AG09309 (cell line): ENCODE measurements at places on chromosomes 3 and 15.

- DNase-seq: no peak
Observed at GRCh38 chr3:195035345-195036202, 235.4 kb downstream of the XXYLT1 start.

- DNase-seq: no peak
Observed at GRCh38 chr3:173398111-173398479, 551 bp downstream of the NLGN1 start.

- DNase-seq: no peak
Observed at GRCh38 chr15:52417957-52418356, 110.7 kb downstream of the MYO5A start.

DNA sequence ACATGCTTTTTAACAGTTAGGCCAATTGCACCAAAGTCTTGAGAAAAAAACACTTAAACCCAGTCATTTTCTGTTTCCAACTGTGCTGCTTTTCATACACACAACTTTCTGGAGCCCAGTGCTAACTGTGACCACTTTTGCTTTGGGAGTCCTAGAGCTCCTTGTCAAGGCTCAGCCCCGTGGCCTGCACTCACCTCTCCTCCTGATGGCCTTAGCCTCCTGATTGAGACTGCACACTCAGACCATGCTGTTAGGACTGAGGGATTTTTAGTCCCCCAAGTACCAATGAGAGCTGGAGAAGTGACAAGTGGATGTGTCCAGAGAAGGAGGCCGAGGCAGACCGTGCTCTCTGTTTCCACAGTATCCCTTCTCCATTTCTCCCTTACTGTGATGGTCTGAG is 15.2 kb upstream of the RARRES1 start:
- no peak for DNase-seq

GRCh38 chr15:69648212-69648611 is 195.6 kb downstream of the RPLP1 start:
- DNase-seq: no peak

GRCh38 chr3:25432176-25432720 is 4.2 kb downstream of the RARB start:
- DNase-seq: no peak
